ENCODE measurements at places on chromosomes 2 and 18.

- no peak for DNase-seq
These were observed 46.9 kb downstream of the TFCP2L1 start for GRCh38 chr2:121237980-121238665.

DNA sequence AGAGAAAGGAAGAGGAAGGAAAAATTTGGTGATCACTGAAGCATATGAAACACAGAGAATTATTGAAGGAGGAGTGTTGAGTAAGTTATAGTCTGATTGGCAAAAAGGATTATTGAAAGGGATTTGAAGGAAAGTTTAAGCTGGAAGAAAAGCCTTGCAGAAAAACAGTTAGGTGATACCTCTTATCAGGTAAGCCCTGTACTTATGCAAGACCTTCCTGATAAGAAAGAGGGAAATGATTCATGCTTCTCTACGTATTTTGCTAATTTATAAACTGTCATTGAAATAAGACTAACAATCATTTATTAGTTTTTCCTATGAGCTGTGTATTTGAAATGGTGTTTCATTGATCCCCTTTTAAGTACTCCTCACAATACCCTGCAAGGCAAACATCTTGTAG is 793.9 kb upstream of the NRXN1 start:
- no peak for DNase-seq

DNA sequence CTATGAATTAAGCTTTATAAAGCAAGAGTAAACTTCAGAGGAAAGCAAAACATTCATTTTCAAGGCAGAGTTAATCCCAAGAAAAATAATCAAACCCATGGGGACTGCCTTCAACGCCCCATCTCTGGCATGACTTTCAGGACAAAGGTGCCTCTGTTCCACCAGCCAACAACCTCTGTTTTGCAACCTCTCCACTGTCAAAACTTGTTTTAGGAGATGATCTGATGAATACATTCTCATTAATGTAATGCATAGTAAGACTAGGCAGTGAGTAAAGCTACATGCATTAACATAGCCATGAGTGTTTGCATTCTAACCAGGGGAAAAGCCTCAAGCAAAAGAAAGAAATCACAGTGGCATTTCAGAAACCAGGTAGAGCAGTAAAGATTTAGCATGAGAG is 357.0 kb downstream of the FBXO15 start:
- no peak for DNase-seq

- DNase-seq = no peak
These were observed 190.6 kb upstream of the SPRED2 start for GRCh38 chr2:65622951-65623535.

- no peak for DNase-seq
These were observed 38.6 kb downstream of the BIN1 start for GRCh38 chr2:127068351-127068741.

DNA sequence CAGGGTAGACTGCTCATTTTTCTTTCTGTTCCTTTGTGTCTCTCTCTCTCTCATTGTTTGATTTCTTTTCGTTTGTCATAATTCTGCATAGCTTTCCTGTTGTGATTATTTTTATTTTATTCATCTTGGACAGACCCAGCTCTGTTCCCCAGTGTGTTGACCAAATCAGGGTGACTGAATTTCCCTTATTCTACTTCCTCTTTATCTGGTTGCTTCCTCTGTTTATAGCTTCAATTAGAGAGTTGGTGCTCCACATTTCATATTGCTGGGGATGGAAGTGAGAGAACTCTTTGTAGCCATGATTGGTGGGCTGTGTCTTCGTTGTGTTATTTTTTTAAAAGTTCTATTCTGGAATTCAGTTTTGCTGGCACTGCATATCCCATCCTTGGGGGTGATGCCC is 19.1 kb downstream of the PROKR1 start:
- DNase-seq = no peak

DNA sequence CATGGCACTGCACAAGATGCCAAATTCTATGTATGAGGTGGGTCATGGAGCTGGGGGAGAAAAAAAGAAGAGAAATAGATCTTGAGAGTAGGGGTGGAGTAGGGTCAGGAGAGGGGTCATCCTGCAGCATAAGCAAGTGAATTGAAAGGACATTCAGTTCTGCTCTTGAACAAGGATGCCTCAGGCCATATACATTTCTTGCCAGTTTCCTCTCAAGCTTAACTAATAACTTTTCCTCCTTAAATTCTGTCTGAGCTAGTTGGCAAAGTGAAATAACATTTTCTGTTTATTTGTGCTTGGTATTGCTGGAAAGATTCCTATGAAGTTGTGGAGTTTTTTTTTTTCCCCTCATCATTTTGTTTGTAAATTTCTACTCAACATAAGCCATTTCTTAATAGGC is 99.0 kb upstream of the LTBP1 start:
- no peak for DNase-seq

DNA sequence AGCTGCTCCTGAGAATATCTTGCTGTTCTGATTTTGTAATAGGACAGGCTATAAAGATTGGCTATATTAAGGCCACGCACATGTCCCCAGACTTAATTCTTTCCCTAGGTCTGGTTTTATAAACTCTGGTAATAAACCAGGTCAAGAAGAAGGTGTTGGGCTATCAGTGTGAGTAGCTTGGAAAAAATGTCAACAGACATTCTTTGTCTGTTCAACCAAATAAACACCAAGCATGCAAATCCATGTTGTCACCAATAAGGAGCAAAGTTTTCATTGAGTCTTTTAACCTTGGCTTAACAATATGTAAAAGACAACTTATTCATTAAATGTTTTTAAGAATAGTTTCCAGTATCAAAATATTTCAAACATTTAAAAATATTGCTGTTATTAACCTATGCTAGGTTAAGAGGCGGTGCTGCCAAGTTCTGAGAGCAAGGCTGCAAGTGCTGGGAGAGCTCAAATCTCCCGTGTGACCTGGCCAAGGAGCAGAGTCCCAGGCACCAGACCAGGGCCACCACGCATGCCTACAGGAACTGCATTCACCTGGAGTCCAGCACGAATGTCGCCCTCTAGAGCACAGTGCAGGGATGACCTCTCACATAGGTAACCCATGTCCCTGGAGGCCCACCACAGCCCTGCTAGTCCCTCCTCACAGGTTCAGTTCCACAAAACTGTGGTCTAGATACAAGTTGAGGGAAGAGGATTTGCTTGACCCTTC is 120.5 kb upstream of the POU3F3 start:
- DNase-seq = no peak

GRCh38 chr18:59083136-59083818 is 56.4 kb upstream of the SEC11C start:
- no peak for DNase-seq

DNA sequence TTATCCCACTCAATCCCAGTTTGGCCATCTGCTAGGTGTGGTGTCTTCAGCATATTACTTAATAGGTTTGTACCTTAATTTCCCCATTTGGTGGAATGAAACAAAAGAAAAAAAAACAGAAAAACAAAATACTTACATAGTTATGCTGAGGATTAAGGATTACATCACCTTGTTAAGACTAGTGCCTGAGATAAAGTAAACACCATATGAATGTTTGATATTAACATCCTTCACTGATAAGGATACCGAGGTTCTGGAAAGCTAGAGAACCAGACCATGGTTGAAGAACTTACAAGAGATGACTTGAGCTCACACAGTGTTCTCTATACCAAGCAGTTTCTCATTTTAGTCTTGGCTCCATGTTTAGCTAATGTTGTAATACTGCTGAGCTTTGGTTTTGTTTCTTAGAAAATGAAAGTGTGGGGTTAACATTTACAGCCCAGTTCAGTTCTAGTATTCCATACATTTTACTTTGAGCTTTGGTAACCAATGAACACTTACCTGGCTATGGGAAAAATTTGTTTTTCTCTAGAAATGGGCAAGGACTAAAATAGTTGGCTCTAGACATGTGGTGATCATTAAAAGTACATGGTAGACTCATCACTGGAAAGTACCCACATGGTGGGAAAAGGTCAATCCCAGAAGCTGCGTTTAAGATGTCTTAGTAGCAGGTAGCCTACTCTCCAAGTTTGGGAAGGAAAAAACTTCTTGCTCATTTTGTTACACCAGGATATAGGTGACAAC is 5.8 kb upstream of the GPD2 start:
- DNase-seq = no peak

DNA sequence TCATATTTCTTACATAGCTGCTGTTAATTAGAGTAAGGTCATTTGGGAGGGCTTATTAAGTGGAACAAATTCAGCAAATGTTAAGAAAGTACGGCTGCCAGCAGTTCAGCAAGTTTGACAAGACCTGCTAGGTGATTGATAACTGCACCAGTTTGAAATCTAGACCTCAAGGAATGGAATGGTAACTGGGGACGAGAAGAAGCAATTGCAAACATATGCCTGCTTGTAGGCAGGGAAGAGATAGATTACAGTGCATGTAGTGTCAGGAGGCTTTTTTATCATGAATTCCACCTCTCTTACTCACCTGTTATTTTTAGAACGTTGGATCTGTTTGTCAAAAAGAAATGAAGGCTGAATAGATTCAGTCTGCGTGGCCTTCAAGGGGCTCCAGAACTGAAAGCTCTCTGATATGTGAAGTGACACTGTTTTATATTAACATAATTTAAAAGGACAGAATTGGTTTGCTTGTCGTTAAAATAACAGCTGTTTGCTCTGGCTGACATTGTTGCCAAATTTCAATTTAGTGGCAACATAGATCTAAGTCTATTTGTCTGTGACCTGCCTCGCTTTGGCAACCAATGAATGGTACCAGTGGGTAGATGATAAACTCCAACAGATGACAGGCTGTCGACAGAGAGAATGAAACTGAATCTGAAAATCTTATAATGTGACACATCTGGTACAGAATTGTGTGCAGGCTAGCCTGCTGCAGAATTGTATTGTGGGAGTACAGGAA is 199.3 kb downstream of the ZNF407 start:
- no peak for DNase-seq

DNA sequence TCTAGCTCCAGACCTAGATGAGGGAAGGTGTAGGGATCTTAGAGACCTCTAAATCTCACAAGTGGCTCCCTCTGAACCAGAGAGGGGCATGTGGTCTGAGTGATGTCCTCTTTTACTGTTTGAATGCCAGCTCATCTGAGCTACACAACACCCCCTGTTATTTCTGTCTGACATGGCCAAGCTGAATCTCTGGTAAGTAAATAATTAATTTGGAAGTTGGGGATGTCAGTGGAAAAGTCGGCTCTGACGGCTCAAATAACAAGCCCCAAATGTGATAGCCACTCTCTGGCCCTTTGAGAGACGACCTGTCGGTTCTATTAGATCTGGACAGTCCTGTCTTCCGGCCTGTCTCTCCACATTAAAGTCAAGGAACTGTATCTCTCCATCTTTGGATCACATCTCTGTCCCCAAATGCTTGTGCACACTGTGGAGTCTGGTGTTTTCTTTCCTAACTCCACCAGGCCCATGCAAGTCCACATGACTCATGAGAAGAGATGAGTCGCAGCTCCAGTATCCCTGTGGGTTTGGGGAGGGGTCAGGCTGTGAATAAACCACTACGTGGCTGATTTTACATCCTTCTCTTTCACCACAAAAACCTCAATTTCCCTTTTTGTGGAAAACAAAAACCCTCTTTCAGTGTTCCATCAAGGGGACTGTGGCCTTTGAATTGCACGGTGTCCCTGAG is 52.5 kb downstream of the SETBP1 start:
- no peak for DNase-seq

All from left renal pelvis (tissue), 4 donors.